Stimulated activated CD8-positive, alpha-beta memory T cell treated with anti-CD3 and anti-CD28 coated beads, Interleukin-7, amount 100 ng/mL, for 1 hour (primary cell): ENCODE measurements at places on chromosomes 7 and 10.

DNA sequence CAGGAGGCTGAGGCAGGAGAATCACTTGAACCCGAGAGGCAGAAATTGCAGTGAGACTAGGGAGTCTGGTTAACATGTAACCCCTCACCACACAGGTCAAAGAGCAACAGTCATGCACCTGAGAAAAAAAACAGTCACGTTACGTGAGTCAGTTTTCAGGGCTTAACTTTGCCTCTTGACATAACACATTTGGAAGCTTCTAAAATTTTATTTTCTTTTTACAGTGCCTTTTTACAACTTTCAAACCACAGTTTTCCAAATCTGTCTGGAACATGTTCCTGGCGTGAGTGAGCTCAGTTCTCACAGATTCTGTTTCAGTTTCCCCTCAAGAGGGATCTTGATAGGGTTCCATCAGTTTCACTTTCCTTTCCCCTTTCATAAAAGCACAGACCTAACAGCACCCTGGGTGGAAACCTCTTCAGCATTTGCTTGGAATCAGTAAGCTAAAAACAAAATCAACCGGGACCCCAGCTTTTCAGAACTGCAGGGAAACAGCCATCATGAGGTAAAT lies 4.4 kb downstream of the IFIT3 start:
- DNase-seq: no peak

GRCh38 chr10:124003070-124003419 lies 90.4 kb downstream of the CHST15 start:
- DNase-seq: no peak

GRCh38 chr10:48535416-48536155 lies 69.3 kb downstream of the ARHGAP22 start:
- no peak for DNase-seq

DNA sequence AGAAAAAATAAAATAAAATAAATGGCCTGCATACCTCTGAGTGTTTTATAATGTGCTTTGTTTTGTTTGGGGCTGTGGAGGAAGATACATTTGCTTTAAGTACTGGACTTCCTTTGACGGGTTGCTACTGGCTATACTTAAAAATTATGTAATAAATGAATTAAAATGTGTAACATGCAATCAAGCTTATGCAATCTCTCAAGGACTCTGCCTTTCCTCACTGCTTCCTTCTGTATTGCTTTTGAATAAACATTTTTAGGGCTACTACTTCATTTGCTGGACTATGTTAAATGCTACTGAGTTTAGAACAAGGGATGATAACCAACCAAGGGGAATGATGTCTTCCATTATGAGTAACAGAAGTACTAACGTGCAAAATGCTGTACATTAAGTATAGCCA lies 91.6 kb downstream of the ETV1 start:
- DNase-seq: no peak

GRCh38 chr10:117805139-117805538 lies 241.6 kb downstream of the RAB11FIP2 start:
- no peak for DNase-seq

DNA sequence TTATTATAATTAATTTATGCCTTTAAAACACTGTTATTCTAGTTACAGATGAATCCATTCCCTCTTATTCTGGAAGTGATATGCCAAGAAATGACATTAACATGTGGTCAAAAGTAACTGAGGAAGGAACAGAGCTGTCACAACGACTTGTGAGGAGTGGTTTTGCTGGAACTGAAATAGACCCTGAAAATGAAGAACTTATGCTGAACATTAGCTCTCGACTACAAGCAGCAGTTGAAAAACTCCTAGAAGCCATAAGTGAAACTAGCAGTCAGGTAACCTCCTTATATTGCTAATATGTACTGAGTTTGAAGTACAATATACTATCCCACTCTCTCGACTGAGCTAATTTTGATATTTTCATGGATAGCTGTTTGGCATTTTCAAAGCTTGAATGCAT lies 81.6 kb downstream of the CYP51A1 start:
- DNase-seq: no peak

DNA sequence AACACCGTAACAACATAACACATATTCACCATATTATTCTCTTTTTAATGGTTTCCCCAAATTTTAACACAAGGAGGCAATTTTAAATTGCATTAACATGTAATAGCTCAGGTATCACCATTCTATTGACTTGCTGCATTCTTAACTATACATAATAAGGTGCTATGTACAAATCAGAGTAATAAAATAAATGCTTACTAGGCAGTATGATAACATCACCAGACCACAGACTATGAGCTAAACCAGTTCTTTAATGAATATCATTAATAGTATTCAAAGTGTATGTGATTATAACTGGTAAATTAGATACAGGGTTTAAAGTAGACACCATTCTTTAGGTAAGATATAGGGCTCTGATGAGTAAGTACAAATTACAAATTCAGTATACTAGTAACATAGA lies 226.6 kb downstream of the DNAJC1 start:
- no peak for DNase-seq

DNA sequence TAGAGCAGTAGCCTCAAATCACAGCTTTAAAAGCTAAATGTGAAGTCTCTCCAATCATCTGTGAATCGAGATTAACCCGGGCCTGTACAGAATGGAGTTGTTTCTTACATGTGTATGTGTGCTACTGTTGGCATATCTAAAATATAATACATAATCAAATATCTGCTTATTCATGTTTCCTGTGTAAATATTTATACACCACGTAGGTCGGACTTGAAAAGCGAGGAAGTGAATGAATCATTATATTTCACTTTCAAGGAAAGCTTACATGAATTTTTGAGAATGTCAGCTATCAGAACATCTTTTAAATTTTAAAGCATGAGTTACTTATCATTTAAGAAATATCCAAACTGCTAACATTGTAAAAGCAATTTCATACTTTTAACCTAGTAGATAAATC lies 233.3 kb downstream of the SLC25A13 start:
- no peak for DNase-seq

GRCh38 chr7:18541181-18541870 lies 45.8 kb downstream of the HDAC9 start:
- no peak for DNase-seq

GRCh38 chr7:631964-632830 lies 94.3 kb upstream of the DNAAF5 start:
- no peak for DNase-seq

- no peak for DNase-seq
Observed at GRCh38 chr10:1200866-1201807, 145.0 kb downstream of the WDR37 start.

DNA sequence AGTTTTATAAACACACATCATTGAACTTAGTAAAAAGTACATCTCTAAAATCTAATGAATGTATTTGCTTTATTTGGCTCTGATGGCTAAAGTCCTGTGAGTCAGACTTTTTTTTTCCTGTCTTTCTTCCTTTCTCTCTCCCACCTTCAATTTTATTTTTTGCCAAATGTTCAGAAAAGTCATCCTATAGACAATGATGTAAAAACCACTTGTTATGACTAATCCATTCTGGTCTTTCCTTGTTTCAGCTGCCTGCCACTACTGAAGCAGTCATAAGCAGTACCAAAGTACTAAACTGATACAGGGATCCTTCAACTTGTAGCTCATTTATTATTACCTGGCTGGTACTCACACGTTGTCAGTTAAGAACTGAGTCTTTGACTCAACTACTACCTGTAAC lies 23.9 kb downstream of the HECTD2 start:
- DNase-seq: no peak

- no peak for DNase-seq
Observed at GRCh38 chr7:31478721-31479120, 35.2 kb upstream of the ITPRID1 start.

DNA sequence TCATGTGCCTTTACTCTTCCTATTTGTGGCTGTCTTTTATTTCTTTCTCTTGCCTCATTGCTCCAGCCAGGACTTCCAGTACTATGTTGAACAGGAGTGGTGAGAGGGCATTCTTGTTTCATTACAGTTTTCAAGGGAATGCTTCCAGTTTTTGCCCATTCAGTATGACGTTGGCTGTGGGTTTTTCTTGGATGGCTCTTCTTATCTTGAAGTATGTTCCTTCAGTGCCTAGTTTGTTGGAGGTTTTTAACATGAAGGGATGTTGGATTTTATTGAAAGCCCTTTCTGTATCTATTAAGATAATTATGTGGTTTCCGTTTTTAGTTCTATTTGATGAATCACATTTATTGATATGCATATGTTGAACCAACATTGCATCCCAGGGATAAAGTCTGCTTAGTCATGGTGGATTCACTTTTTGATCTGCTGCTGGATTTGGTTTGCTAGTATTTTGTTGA lies 96.8 kb downstream of the GLCCI1 start:
- DNase-seq: no peak

- DNase-seq: no peak
Observed at GRCh38 chr7:12490107-12490688, 80.3 kb upstream of the SCIN start.

DNA sequence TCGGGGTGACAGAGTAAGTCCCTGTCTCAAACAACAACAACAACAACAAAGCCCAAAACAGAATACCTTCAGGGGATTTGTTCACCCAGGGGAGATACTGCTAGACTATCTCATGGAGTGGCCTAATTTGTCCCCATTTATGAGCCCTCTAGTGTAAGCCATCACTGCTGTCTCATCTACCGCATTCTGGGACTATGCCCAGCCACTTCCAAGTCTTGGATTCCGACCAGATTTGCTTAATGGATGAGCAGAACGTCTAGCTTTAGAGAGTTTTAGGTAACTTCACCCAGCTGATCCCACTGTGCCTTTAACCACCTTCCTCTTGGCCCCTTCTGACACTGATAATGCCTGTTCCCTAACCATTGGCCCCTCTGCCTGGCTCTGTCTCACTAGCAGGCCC lies 47.1 kb downstream of the PAPSS2 start:
- no peak for DNase-seq

- no peak for DNase-seq
Observed at GRCh38 chr10:119803264-119803663, 69.4 kb downstream of the MCMBP start.

DNA sequence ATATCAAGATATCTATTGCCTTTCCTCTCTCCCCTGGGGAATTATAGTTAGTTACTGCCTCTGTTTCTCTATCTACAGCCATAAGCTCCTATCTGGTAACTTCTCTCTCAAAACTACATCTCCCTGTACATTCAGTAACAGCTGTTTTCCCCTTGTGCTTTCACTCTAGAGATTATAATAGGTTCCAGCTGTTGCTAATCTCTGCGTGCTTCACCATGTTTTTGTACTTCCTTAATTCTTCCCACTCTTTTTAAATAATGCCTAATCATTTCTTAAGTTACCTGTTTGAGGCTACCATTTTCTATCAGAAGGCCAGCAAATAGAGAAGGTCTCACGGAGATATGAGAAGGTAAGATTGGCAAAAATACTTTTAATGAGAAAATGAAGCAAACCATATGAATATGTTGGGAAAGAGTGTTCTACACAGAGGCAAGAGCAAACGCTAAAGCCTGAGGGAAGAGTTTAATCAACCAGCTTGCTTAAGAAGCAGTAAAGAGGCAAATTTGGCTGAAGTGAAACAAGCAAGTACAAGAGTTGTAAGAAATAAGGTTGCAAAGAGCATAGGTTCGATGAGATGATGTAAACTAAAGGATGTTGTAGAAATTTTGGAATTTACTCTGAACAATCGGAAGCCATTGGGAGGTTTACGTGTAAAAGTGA lies 101.9 kb upstream of the HGF start:
- DNase-seq: no peak

- DNase-seq: no peak
Observed at GRCh38 chr10:97090035-97090434, 95.7 kb downstream of the SLIT1 start.

- DNase-seq: no peak
Observed at GRCh38 chr7:28520074-28521015, 108.0 kb downstream of the CREB5 start.

DNA sequence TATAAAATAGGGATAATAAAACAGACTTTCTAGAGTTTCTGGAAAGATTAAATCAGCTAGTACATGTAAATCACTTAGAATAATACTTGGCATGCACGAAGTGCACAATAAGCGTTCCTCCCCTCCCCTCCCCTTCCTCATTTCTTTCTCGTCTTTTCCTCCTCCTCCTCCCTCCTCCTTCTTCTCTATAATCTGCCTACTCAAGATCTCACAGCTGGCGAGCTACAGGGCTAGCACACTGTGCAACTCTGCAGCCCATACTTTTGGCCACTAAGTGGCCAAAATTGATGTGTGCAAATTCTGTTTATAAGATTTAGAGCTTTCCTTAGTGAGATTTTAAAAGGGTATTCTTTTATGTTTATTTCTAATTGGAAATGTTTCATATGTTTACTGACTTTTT lies 565.3 kb downstream of the PHTF2 start:
- DNase-seq: no peak
